ENCODE measurements at places on chromosomes 12 and 14.

DNA sequence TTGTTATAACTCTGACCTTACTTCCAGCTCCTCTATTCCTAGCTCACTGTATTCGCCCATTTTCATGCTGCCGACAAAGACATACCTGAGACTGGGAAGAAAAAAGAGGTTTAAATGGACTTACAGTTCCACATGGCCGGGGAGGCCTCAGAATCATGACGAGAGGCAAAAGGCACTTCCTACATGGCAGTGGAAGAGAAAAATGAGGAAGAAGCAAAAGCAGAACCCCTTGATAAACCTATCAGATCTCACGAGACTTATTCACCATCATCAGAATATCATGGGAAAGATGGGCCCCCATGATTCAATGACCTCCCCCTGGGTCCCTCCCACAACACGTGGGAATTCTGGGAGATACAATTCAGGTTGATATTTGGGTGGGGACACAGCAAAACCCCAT lies 14.5 kb upstream of the PHC1 start:
- DNase-seq, result no peak

DNA sequence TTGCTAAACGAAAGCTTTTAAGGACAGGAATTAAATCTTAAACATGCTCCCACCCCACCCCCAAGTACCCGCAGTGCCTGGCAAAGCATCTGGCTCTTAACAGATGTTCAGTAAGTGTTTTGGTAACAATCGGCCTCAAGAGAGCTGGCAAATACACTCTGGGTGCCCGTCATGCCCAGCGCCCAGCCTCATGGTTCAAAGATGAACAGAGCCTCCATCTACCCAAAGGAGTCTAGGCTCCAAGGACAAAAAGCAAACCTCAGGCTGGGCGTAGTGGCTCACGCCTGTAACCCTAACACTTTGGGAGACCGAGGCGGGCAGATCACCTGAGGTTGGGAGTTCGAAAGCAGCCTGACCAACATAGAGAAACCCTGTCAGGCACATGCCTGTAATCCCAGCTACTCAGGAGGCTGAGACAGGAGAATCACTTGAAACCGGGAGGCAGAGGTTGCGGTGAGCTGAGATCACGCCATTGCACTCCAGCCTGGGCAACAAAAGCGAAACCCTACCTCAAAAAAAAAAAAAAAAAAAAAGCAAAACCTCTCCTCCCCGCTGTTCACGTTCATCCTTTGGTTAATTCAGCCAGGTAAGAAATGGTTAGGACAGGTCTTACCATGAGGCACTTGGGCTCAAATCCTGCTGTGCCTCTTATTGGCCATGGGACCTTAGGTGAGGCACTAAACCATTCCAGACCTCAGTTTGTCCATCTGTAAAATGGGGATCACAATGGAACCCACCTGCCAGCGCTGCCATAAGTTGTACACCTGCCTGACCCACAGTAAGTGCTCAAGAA lies 151.3 kb downstream of the BCL11B start:
- DNase-seq, result no peak

DNA sequence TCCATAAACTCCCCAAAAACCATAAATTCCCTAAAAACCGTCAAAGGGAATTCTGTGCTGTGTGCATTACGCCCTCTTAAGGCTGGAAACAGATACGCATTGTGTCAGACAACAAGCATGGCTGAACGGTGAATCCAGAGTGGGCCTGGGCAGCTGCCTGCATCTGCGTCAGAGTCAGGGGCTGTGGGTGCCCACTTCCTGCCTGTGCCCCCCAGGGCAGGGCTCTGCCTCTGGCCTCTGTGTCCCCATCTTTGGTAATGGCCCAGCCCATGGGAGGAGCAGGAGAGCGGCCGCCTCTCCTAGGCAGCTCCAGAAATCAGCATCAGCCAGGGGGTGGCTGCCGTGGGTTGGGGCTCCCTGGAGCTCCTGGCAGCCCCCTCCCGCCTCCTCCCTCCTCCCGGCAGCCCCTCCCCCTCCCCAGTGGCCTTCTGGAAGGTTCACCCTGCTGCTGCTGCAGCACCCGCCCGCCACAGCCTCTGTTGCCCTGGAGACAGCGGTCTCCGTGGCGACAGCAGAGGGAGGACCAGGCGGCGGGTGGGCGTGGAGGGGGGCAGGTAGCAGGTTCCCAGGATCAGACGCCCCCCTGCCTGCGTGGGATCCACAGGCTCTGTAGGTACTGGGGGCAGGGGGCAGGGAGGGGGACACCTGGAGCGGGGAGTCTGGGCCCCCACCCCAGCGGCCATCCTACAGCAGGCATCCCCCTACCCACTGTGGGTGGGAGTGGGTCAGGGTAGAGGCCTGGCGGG lies 5.9 kb downstream of the MMP17 start:
- DNase-seq, result no peak

GRCh38 chr12:49974677-49975317 lies 2.0 kb downstream of the AQP6 start:
- no peak for DNase-seq

- DNase-seq, result no peak
Measured at GRCh38 chr12:24232531-24232930, 283.1 kb upstream of the SOX5 start.

- DNase-seq, result no peak
Measured at GRCh38 chr14:65664436-65664835, 251.9 kb downstream of the FUT8 start.

DNA sequence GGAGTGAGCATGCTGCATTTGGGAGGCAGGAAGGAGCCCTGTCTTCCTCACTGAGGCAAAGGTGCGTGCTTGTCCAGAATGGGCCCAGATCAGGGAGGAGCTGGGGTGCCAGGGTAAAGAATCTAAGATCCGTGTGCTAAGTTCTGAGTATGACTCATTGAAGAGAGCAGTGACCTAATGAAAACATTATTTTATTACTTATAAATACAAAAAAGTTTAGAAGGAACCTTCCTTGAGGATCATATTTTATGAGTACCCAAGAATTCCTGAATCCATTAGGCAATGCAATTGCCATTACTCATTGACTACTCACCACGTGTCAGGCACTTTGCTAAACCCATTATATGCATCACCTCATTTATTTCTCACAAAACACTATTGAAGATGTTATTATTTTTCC lies 264.7 kb downstream of the EGLN3 start:
- no peak for DNase-seq

DNA sequence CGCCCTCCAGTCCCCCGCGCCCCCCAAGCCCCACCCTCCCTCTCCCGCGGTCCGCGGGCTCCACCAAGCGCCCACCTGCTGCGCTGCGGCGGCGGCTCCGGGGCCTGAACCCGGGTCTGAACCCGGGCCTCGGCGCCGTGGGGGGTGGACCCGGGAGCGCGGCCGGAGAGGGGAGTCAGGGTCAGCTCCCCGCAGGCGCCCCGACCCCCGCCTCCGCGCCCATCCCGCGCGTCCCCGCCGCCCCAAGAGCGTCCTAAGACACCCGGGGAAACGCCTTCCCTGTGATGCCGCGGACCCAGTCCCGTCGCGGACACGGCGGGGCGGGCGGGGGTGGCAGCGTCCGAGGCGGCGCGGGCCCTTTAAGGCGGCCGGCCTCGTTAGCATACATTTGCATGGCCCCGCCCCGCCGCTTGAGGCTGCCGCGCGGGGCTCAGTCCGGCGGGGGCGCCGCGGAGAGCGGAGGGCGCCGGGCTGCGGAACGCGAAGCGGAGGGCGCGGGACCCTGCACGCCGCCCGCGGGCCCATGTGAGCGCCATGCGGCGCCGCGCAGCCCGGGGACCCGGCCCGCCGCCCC lies at the start of gene MMP17:
MMP17 (plus strand) TSS at position 433 of the 574 bp plus-strand sequence; CDS start at position 535, 102 bp downstream.
- peak; percentile 50 for DNase-seq

GRCh38 chr14:19775587-19775986 lies 2.3 kb downstream of the OR4M1 start:
- no peak for DNase-seq

- DNase-seq, result peak; percentile 23
Measured at GRCh38 chr12:3170423-3171194, 93.4 kb downstream of the TSPAN9 start.

DNA sequence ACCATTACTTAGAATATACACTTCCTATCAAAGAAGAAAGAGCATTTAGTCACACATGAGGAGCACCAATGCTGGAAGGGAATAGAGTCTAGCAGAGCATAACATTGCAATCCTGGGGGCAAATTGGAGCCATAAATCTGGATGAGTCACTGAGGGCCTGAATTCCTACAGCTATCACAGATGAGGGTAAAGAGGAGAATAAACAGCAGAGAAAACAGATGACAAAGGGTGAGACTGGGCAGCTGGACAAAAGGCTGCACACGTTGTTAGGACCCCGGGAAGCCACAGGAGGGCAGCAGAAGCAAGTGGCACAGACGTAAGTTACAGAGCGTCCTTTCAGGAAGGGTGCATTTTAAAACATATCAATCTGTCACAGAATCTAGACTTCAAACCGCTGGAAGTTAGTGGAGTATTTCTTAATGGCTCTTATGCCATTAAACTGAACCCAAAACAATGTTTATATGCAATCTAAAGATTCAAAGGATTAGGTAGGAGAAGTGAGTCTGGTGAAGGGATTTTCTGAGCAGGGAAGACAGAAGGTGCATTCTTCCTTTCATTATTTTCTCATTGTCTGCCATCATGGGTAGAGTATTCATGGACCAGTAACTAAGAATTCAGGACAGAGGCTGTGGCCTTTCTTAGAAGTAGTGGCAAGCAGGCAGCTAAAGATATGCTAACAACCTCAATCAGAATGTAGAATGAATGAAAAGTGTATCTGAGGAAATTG lies 159.8 kb upstream of the DAAM1 start:
- peak; percentile 80 for DNase-seq

DNA sequence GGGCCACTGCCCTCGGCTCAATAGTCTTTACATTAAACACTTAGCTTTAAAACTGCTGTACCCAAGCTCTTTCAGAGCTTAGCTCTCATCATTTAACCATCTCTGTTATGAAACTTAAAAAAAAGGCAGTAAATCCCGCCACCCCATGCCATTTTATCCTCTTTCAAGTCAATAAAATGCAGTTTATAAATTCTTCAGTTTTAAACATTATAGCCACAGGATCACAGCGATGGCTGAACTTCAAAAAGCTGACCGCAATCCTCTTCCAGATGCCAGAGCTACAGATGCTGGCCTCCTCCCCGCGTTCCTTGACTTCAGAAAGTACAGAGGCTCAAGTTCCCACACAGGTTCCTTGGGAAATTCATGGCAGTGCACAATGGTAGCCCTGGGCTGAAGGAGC lies 4.2 kb downstream of the OR10G3 start:
- no peak for DNase-seq

- no peak for DNase-seq
Measured at GRCh38 chr12:53657041-53657440, 18.8 kb downstream of the ATP5MC2 start.

DNA sequence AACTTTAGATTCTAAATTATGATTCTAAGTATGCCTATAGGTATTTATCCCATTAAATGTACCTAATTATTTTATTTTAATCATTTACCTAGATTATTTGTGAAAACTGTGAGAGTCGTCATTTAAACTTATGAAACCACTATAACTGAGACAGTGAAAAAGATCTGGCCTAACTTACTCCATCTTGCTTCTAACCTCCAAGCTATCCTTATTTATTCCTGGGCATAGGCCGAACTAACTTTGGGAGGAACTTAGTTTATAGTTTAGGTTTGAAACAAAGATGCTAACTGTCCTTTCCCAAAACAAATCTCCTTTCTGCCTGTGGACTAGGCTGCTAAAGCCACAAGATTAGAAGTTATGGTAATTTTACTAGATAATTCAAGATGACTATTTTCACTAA lies 79.7 kb upstream of the PPP2R5C start:
- no peak for DNase-seq

- DNase-seq, result no peak
Measured at GRCh38 chr12:97323154-97323553, 139.4 kb upstream of the RMST start.

DNA sequence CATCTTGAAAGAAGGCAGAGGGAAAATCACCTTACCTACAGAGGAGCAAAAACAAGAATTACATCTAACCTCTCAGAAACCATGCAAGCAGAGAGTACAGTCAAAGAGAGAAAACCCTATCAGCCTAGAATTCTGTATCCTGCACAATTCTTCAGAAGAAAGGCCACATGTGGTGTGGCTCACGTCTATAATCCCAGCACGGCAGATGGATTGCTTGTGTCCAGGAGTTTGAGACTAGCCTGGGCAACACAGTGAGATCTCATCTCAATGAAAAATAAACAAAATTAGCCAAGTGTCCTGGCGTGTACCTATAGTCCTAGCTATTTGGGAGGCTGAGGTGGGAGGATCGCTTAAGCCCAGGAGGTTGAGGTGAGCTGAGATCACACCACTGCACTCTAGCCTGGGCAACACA lies 48.2 kb downstream of the ATF7 start:
- no peak for DNase-seq

DNA sequence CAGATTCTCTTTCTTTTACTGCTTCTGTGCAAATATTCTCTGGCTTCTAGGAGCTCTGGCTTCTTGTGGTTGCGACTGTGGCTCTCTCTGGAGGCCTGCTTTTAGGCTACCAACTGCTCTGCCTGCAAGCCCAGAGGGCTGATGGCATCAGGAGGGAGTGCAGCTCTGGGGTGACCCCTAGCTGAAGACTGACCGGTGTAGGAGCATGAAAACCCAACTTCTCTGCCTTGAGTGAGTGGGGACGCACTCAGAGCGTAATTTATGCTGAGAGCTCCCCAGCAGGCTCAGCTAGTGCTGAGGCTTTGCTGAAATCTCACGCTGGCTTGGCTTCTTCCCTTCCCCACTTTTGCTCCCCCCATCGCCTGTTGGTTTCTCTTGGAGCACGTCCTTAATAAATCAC lies 29.9 kb upstream of the RBM19 start:
- no peak for DNase-seq

GRCh38 chr14:99578541-99579101 lies 25.4 kb downstream of the CCDC85C start:
- no peak for DNase-seq

Measured in SW480 (cell line).